Amniotic stem cell (primary cell): ENCODE measurements at places on chromosomes 1 and 21.
A peak's percentile ranks its signal among the peaks of the same experiment; 100 is the strongest.

DNA sequence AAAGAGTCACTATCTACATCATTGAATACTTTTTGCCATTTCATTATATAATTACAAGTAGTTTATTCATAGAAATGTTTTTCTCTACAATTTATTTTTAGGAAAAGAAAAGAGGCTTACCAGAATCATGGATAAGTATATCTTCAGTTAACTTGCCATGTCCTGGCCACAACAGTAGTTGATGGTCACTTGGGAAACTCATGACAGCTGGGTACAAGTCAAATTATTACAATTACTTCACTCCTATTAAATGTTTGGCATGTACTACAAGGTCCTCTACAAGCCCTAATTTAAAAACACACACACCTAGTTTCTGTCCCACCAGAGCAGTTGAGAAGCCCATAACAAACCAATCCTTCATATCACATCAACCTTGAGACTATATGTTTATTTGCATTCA lies 29.4 kb downstream of the PALMD start:
- no peak for DNase-seq

DNA sequence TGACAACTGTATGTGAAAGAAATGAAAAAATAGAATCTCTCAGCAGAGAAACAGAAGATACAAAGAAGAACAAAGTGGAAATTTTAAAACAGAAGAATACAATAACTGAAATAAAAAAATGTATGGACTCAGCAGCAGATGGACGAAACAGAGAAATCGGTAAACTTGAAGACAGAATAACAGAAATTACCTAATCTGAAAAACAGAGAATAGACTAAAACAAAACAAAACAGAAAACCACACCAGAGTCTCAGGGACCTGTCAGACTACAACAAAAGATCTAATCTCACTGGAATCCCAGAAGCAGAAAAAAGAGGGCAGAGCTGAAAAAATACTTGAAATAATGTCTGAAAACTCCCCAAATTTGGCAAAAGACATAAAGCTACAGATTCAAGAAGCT lies 83.0 kb downstream of the ZSWIM5 start:
- DNase-seq: no peak

- peak; percentile 94 for DNase-seq
Measured at GRCh38 chr1:24683713-24684162, 40.6 kb downstream of the SRRM1 start.

DNA sequence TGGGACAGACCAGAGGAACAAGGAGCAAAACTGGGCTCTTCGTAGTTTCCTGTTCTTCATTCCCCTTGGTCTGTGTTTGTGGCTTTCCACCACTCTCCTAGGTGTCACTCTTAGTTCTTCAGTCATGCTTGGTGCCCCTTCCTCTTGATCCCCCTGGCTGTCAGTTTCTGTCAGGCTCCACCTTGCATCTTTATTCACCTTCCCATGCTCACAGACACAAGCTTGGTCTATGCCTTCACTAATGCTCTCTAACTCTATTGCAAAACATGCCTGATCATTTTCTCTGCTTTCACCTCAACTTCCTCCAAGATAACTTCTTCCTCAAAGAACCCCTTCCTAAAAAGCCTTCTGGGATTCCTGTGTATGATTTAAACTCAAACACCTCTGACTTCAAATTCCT lies 122.9 kb downstream of the GLUL start:
- DNase-seq: no peak

GRCh38 chr1:163796394-163796821 lies 474.7 kb downstream of the NUF2 start:
- DNase-seq: no peak

- DNase-seq: no peak
Measured at GRCh38 chr1:206068314-206068713, 15.3 kb downstream of the RHEX start.

DNA sequence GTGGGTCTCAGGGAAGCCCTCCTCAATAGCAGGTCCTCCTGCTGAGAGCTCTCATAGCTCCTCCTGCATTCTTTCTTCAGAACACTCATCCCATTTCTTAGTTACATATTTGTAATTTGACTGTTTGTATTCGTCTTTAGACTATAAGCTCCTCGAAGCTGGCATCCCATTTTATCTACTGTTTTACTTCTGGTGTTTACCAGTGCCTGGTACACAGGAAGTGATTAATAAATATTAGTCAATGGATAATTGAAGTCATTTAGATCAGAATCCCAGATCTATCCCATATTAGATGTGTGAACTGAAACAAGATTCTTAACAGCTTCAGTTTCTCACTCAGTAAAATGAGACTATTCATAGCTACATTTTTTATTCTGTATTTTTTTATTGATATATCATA lies 88.7 kb downstream of the PLPP3 start:
- no peak for DNase-seq

DNA sequence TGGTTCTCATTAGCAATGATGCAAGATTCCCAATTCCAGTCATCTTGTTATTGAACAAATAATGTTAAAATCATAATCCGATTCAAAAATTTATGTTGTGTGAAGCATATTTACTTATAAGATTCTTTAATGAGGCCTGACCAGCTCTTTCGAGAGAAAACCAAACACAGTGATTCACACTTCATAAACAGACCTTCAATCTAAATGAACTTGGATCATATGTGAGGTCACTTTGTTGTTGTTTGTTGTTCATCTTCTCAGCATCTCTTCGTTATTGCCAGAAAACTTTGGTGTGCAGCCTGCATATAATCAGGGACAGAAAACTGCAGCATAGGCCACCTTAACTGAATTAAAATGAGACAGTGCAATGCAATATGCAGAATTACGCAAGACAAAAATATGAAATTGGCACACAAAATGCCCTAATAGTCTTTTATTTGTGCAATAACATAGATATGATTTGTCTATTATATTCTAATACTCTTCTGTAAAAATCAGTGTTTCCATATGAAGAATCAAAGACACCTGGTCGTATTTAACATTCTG lies 30.1 kb downstream of the NCAM2 start:
- no peak for DNase-seq

DNA sequence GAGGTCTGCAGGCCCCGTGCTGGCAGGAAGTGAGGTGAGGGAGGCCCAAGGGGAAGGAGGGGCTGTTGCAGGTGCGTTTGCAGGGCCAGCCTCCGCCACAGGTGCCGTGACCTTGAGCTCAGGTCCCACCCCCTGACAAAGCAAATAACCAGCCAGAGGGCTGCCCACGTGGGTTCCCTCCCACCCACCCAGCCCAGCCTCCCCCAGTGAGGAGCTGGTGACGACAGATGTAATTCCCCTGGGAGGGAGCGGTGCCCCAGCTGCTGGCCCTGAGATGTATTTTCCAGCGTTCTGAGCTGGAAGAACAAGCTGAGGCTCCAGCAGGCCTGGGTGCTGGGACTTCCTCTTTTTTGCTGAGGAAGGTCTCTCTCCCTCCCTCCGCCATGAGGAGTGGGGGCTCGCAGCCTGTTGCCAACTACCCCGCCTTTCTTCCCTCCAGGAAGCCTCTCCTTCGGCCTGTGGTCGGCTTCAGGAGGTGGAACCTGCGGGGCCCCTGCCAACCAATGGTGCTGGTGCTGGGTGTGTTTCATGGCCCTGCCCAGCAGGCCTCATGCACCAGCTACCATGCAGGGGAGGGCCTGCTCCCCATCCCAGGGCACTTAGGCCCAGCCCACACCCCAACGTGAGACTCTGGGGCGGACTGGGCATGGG lies 153.2 kb downstream of the PRDM16 start:
- no peak for DNase-seq

- no peak for DNase-seq
Measured at GRCh38 chr1:184072376-184072775, 20.8 kb downstream of the TSEN15 start.

DNA sequence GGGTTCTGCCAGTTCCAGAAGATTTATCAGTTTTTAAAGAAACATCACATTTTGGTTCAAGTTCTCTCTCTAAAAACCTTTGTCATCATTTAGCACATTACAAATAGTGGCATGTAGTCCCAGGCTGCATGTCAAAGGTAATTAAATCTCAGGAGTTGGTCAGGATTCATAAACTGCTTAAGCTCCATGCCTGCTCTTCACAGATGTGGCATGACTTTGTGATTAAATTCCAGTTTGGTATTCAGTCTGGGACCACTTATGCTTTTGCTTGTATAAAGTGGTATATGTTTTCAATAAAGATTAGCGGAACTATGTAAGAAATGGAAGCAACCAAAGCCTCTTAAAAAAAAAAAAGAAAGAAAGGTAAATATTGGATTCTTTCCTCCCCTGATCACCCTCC lies 408.0 kb downstream of the DISC1 start:
- DNase-seq: no peak

DNA sequence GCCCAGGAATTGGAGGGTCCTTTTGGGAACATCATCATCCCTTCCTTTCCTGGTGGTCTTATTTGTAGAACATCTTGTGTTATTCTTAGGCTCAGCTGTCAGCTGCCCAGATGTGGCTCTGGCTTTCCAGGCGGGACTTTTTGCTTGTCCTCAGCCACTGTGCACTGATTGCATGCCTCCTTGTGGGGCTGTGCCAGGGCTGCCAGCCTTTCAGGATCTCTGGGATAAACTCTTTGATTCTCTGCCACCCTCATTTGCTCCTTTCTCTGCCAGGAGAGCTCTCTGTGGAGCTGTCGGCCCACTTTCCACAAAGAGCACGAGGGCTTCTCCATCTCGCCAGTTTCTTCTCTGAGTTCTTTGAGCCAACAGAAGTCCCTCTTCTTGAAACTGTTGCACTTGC lies 63.1 kb downstream of the PTPRU start:
- DNase-seq: no peak

DNA sequence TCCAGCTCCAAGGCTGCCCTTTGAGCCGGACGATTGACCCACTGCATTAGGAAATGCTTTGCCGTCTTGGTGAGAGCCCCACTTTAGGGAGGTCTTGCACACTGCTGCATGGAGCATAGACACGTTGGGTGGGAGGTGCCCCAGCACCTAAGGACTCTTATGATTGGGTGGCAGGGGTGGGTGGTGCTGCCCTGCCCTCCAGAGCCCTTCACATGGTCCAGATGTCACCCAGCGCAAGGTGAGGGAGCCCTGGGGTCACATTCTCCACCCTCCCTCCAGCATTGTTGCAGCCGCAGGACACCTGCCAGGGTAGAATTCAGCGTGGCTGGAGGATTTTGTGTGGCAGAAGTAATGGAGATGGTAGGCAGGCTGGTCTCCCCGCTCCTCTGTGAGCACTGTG lies 137.4 kb upstream of the COL6A1 start:
- no peak for DNase-seq

DNA sequence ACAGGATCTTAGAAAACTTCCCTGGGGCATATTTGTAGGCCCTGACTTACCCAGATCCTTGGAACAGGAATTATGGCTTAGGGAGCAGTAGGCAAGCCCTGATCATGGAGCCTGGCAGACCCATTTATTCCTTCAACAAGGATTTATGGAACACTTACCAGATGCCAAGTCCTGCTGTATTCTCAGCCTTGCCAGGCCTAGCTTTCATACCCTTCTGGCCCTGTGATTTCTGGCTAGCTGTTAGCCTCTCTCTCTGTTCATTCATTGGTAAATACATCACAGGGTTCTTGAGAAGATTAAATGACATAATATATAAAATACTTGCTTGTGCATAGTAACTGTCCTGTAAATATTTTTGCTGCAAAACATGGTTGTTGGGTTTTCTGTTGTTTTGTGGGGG lies 32.4 kb upstream of the SRP9 start:
- no peak for DNase-seq

- no peak for DNase-seq
Measured at GRCh38 chr1:248288391-248288790, 10.6 kb upstream of the OR2T33 start.

DNA sequence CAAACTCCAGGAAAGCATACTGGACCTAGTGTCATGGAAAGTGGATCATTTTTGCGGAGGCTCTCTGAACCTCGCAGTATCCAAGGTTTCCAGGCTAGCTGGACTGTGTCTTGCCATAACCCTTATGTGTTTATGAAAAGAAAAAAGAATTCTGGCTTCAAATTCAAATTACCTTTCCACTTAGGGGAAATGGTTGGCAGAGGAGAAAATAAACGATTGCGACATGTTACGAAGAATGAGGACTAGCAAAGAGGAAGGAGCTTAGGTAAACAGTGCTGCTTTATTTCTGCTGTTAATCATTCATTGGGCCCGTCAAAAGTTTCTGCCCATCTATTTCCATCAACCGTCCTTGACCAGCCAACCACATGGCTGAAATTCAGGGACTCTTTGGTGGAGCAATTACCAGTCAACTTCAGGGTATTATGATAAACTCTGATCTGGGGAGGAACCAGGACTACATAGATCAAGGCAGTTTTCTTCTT lies at the start of gene C4BPA:
C4BPA (plus strand) TSS at position 342 of the 482 bp plus-strand sequence. CDS start 8,793 bp downstream, outside the sequence.
- DNase-seq: no peak

GRCh38 chr1:997993-998744 lies 1.7 kb downstream of the HES4 start:
- no peak for DNase-seq

- no peak for DNase-seq
Measured at GRCh38 chr1:45206808-45207623, 611 bp upstream of the ZSWIM5 start.

DNA sequence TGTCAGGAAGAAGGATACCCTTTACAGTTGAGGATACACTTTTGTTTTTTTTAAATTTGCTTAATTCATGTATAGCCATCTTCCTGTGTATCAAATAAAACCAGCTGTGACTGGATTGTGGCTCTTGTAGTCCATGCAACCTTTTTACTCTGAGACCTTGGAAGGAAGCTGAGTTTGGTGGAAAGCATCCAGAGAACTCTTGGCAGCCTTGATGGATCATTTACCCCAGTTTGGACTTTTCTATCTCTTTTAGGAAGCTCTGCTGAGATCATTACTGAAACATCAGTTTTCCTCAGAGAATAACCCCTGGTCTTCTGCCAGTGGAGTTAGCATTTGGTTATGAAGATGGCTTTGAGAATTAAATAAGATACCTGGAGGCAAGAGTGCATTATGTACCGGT lies 21.2 kb upstream of the APOBEC4 start:
- DNase-seq: no peak
